ENCODE measurements at places on chromosomes 2 and 18.

GRCh38 chr18:55096263-55096951, 137.1 kb upstream of the CCDC68 start:
- DNase-seq: peak; percentile 63

GRCh38 chr2:176818617-176819016, 394.0 kb upstream of the HNRNPA3 start:
- peak; percentile 7 for DNase-seq

DNA sequence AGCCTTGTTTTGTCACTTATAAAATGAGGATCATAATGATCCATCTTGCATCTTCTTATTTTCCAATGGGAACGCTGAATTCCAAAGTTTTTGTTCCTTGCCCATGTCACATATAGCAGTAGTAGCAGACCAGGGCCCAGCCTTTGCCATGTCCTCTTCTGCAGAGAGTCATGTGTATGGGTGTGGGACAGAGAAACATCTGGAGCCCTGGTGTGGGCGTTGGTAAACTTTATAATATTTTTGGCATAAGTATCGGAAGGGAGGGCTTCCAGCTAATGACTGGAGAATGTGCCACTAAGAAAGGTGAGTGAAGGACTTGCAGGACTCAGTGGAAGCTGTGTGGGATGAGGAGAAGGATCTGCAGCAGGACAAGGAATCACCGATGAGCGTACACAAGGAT, 157.2 kb downstream of the NCKAP5 start:
- no peak for DNase-seq

DNA sequence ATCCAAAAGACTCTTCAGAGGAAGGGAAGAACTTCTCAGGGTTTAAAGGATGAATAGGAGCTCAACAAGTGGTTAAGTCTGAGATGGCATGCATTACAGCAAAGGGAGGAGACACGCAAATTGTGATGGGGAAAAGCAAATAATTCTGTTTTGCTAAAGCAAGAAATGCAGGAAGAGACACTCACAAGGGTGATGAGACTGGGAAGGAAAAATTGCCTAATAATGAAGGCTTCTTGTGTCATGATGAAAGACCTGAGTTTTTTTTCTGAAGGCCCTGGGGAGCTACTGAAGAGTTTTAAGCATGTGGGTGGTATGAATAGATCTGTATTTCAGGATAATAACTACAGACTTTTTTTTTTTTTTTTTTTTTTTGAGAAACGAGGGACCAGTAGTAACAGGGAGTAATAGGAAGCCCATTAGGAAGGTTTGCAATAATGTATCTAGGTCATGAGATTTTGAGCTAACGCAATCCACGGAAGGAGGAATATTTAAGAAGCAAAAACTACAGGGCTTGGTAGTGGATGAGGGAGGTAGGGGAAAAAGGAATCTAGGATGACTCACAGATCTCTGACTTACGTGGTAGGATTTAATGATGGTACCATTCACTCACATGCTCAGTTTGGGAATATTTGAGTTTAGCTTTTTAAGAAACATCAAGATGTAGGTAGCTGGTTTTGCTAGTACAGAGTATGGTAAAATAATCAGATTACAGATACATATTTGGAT, 16.0 kb upstream of the SERPINB3 start:
- DNase-seq: no peak

DNA sequence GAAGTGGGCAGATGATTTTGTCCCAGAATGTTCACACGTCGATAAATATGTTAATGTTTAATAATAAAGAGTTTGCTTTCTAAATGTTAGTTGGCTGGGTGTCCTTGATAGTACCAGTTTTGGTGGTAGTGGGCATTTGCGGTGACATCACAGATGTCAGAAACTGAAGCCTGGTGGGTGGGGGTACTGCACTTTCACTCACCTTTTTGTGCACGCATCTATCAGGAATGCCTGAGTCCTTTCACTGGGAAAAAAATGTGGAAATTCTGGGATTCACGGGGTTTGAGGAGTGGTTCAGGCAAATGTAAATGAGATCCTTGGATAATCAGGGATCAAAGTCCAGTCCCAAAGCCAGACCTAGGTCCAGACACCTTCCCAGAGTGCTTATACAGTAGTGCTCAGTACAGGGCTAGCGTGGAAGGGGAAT, 3.2 kb downstream of the EPAS1 start:
- no peak for DNase-seq

DNA sequence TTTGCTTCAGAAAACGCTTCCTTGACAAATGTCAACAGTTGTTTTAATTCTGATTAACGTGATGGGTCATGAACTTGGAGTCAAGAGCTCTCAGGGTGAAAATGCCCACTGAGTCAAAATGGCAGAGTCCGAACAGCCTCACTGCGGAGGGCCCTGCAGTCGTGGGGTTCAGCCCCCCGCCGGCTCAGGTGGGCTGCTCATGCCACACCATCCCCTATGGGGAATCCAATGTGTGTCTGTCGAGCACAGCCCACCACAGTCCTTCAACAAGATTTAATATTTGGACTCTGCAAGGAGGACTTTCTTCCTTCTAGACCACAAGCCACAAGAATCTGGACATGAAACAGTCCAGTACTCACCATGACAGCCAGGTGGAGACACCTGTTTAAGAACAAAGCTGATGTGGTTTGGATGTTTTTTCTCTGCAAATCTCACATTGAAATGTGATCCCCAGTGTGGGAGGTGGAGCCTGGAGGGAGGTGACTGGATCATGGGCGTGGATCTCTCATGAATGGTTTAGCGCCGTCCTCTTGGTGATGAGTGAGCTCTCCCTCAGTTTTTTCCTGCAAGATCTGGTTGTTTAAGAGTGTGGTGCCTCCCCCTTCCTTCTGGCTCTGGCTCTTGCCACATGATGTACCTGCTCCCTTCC, 201.0 kb downstream of the NDUFA10 start:
- peak; percentile 60 for DNase-seq

- no peak for DNase-seq
Measured at GRCh38 chr18:57767259-57768050, 35.7 kb downstream of the ATP8B1 start.

GRCh38 chr2:233031556-233032500, 644 bp upstream of the NEU2 start:
- peak; percentile 18 for DNase-seq

Measured in tongue (tissue), 3 donors.